ENCODE measurements at places on chromosomes 16 and 17. TPM values are rescaled to one million over a fixed set of nuclear protein-coding genes. Genes with fewer than 3 reads are reported as not detected.

- no peak for DNase-seq
These were observed at the start of gene RSKR for GRCh38 chr17:28613931-28614381. RSKR (minus strand) TSS chr17:28614185; CDS start chr17:28614161, 24 bp downstream.

GRCh38 chr17:41504246-41504977, 1.0 kb downstream of the KRT13 start:
- DNase-seq: no peak

- no peak for DNase-seq
These were observed 23.7 kb upstream of the RCVRN start for GRCh38 chr17:9928601-9929333.

DNA sequence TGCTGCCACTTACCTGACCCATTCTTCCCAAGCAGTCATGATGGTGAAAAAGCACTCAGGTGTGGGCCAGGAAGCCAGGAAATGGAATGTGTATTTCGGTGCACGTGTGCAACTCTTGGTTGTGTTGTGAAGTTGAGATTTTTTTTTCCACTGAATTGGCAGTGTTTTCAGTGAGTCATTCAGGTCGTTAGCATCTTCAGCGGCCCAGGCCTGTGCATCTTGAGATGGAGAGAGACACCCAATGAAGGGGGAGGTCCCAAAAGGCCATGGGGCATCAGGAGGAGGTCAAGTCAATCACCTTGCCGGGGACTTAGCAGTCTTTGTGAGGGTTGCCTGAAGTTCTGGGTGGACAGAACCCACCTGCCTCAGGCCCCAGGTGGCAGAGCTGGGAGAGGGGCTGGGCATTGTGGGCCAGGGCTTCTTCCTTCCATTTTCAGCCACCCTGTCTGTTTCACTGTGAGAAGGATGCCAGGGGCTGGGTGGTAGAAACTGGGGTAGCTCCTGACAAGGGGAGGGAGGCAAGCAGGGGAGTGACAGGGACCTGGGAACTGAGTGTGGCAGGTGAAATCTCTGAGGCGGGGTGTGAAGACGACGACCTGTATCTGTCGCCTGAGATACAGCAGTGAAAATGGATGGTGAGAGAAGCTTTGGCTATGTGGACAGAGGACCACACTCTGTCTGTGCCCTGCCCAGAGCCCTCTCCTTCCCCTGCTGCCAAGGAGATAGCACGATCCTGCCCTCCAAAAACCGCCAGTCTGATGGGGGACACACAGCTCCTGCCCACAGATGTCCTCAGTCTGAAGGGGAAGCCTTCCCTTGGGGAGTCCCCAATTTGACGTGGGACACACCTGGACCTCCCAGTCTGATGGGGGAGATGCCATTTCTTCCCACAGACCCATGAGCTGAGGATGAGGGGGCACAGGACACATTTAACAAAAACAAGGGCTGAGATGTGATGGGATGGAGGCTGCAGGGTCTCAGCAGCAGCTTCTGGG, 11.9 kb downstream of the TBKBP1 start:
- DNase-seq: no peak

DNA sequence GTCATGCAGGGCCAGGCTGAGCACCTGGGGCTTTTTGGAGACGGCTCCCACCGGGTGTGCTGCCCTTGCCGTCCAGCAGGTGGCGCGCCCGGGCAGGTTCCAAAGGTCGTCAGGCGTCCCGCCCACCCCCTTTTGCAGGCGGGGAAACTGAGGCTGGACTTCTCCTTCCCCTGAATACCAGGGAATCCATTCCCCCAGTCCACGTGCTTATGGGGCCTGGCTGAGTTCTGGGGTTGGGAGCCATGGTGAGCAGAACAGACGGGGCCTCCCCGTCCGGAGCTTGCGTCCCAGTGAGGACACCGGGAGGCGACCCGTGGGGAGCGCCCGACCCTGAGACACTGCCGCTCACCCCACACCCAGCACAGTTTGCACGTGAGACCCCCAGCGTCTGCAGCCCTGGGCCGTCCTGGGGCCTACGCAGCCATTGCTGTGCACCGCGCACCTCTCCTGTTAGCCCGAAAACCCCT, 51.8 kb upstream of the JPH3 start:
- DNase-seq: peak; percentile 10

GRCh38 chr17:44829523-44830358, at the start of gene GJC1:
GJC1 (minus strand) TSS chr17:44830287; CDS start chr17:44805817, 24,470 bp downstream.
- no peak for DNase-seq

- DNase-seq: no peak
These were observed 457.3 kb upstream of the HSBP1 start for GRCh38 chr16:83350481-83350880.

DNA sequence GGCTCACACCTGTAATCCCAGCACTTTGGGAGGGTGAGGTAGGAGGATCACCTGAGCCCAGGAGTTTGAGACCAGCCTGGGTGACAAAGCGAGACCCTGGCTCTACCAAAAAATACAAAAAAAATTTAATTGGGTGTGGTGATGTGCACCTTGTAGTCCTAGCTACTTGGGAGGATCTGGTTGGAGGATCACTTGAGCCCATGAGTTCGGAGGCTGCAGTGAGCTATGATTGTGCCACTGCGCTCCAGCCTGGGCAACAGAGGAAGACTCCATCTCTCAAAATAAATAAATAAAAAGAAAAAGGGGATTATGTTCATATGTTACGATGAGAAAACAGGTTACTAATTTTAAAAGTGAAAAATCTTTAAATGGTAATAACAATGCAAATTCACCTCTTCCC, 996 bp downstream of the MLKL start:
- DNase-seq: no peak

SLC5A2 gene
- 0.55 TPM for total RNA-seq

DUS1L gene
- total RNA-seq: 95.9 TPM

ATP2A3 gene
- 44.5 TPM for total RNA-seq

CA4 gene
- total RNA-seq: 0.96 TPM
